ENCODE measurements at places on chromosomes 16 and 17.

DNA sequence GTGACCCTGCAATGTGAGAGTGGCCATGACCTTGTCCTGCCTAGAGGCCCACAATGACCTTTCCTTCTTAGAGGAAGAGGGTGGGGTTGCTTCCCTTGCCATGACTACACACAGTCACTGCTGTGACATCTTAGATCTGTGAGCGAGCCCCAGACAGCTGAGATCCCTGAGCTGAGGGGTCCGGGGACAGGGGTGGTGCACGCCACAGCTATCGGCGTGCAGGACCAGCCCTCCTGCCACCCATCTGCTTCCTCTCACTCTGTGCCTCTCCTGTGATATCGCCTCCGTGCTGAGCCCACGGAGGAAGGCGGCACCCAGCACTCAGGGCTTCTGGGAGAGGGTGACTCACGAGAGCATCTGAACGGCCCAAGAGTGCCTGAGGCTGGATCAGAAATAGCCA is 35.2 kb downstream of the KIAA0513 start:
- DNase-seq = no peak

DNA sequence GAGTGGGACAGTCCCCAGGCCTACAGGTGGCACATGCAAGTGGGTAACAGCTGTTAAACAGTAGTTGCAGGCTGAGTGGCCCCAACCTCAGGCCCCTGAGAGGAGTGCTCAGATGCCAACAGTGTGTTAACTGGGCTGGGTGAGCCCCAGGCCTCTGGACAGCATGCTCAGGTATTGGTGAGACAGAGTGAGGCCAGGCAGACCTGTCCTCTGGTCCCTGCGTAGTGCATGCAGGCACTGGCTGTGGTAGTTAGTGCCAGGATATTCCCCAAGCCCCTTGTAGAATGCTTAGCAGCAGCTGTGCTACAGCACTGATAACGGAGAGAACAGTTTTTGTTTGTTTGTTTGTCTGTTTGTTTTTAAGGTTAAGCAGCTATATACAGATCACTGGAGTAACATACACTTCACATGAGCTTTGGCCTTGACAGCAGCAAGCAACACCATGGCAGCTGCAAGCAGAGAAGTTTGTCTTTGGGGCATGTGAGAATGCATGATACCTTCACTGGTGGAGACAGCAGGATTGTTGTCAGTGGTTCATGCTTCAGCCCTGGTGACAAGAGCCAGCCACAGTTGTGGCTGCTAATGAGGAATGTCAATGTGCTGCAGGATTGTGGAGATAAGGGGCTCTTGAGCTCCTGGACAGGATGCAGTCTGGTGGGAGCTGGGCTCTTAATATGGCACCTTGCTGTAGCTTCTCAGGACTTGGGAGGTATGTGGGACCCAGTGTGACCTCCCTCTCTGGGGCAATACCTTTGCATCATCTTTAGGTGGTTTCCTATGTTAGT is 614.4 kb downstream of the CDH11 start:
- DNase-seq = no peak

DNA sequence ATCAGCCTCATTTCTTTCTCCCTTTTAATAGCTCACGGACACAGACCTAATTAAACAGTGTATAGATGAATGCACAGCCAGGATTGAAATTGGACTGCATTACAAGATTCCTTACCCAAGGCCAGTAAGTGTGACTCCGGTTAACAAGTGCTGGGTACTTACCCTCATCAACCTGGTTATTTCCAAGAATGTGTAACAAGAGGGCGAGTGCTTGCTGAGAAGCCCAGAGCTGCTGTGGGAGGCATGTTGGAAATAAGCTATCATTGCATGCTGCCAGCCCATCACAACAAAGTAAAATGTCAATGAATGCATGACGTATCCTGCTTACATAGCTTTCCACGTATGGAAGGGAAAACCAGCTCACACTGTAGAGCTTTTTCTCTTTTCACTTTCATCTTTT is 19.5 kb downstream of the LYRM1 start:
- DNase-seq = no peak

GRCh38 chr17:81994593-81995462 is 17.4 kb downstream of the ASPSCR1 start:
- DNase-seq = no peak

GRCh38 chr16:19502395-19503131 is 19.3 kb downstream of the GDE1 start:
- peak; percentile 82 for DNase-seq

GRCh38 chr17:17313350-17313991 is 10.3 kb downstream of the NT5M start:
- DNase-seq = no peak

GRCh38 chr17:73272906-73273218 is 11.2 kb upstream of the CPSF4L start:
- DNase-seq = no peak

- no peak for DNase-seq
Observed at GRCh38 chr16:10871157-10871991, 5.6 kb upstream of the CIITA start.

DNA sequence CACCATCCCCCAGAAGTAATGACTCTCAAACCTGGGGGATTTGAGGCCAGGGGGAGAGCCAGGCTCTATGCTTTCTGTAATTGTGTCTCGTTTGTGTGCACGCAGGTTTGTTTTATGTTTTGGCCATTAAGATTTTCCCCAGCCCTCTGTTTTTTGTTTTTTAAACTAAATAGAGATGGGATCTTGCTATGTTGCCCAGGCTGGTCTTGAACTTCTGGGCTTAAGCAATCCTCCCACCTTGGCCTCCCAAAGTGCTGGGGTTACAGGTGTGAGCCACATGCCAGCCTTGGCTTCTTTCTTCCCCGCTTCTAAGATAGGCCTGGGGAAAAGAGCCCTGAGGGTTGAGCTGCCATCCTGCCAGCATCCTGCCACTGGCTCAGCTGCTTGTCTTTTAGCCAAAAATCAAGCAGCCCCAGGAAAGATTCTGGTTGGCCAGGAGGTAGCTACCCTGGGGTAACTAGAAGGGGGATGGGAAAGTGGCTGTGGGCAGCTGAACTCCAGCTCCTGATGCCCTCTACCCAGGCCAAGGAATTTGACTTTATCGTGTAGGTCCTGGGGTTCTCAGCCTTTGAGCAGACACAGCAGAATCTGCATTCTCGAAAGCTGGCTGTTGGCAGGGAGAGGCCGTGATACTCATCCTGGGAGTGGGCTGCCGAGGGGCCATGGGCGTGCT is 18.4 kb downstream of the KDM8 start:
- no peak for DNase-seq

- DNase-seq = no peak
Observed at GRCh38 chr17:79943347-79944241, 92.1 kb downstream of the TBC1D16 start.

DNA sequence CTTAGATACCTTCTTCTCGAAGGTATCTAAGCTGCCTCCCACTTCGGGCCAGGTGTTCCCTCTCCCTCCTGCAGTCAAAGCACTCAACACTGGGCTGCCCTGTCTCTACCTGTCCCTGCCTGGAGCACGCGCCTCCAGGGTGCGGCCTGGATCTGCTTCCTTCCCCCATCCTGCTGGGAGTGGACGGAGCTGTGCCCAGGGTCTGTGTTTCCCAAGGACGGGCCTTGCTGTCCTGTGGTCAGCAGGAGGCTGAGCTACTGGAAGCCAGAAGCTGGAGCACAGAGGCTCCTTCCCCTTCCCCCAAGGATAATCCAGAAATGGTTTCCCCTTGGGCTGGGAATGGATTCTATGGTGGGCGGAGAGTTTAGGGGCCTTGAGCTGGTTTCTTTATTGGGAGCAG is 16.7 kb downstream of the LLGL2 start:
- DNase-seq = no peak

GRCh38 chr17:12492450-12492849 is 173.2 kb upstream of the MYOCD start:
- no peak for DNase-seq

GRCh38 chr17:36527621-36528250 is 6.9 kb downstream of the MYO19 start:
- DNase-seq = no peak

DNA sequence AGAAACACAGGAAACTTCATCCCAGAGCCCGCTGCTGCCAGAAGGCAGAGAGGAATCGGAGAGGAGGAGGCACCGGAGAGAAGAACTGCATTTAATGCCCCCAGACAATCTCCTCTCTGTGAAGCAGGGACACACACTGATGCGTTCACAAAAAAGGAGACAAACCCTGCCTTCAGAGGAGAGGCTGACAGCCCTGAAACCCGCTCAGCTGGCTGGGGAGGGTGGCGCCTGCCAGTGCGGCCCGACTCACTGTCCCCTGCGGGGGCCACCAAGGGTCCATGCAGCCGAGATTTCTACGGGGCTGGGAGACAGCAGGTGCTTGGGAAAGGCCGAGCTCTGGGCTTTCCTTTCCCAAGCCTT is 21.9 kb upstream of the CACNG1 start:
- DNase-seq = no peak

DNA sequence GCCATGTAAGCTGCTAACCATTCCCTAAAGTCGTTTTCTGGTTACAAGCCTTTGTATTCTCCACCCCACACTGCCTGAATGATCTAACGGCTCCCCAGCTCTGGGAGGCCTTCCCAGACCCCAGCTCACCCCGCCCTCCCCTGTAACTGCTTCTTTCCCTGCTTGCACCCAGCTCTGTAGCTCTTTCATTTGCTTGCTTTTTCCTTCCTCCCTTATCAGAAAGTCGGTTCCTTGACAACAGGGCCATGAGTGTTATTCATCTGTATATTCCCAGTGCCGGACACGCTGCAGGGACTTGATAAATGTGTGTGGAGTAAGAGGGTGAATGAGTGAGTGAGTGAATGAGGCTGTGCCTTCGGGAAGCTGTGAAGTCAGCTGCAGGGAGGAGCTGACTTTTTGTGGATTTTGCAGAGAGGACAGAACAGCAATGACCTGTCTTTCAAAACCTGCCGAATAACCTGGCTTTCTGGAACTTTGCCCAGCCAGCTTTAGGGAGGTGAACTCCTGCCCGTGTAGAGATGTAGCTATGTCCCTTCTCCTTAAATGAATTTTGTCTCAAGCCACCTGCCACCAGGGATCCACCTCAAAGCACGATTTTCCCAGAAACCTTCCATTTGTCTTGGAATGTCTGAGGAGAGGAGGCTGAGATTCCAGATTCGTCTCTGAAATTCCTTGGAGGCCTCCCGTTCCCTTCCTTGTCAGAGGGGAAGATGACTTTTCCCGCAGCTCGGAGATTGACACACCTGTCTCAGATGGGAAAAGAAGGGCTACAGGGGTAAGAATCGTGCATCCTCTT is 20.0 kb upstream of the CACNG4 start:
- DNase-seq = peak; percentile 8

- DNase-seq = no peak
Observed at GRCh38 chr16:73171901-73172240, 123.9 kb upstream of the ZFHX3 start.

GRCh38 chr17:28345419-28346198 is 10.0 kb downstream of the TNFAIP1 start:
- DNase-seq = no peak

DNA sequence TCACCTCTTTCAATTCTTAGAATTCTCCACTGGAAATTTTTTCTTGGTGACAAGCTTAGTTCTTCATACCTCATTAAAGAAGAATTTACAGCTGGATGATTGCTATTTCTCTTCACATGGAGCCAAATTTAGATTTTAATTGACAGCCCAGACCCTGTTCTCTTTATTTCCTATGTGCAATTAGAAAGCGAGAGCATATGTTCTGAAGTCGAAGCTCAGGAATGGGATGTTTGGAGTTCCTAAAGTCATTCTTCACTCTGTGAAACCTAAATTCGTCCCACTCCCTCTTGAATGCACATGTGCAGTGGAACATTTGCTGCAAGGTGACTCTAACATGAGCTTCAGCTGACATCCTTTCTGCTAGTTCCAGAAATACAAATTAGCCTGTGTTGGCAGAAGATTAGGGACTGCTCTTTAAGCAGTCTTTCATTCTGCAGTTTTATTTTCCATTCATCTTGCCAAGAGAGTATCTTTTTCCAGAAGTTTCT is 129.3 kb upstream of the KCNJ16 start:
- DNase-seq = no peak

GRCh38 chr16:49462989-49463371 is 89.4 kb downstream of the C16orf78 start:
- DNase-seq = peak; percentile 21

DNA sequence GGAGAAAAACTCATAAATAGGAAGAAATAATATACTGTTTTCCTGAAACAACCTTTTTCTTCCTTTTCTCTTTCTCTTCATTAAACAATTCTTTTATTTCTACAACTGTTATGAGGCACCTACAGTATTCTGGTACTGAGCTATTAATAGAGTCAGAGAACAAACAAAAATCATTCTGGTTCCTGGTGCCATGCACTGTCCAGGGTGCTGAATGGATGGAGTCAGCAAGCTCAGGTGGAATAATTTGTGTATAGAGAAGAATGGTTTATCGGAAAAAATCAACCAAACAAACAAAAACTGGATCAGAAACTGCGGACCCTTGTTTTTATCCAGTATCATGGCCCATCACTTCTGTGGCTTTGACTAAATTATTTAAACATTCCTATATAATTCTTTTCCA is 430.3 kb upstream of the GOT2 start:
- DNase-seq = no peak

GRCh38 chr16:5838725-5839124 is 741.1 kb upstream of the EEF2KMT start:
- no peak for DNase-seq

- DNase-seq = no peak
Observed at GRCh38 chr16:81590714-81591544, 146.3 kb downstream of the CMIP start.

- DNase-seq = no peak
Observed at GRCh38 chr16:79283578-79283977, 317.0 kb downstream of the MAF start.

DNA sequence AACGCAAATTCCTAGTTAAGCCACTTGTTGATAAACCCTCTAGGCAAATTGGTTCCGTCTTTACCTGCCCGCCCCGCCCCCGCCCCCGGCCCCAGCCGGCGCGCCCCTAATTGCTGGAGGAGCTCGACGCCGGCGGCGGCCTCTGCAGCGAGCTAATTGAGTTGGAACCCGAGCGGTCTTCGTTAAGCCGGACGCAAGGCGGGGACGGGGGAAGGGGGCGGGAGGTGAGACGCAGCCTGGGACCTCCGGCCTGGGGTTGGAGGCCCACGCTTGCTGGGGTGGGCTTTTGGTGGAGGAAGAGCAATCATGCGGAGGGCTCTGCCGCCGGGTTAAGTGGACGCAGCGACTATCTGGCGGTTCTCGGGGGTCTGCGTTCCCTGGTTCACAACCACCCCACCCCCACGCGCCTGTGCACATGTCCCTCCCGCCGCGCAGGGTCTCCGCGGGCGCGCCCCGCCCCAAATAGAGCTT is 12.7 kb upstream of the FOXF1 start:
- no peak for DNase-seq

GRCh38 chr17:73292031-73292531 is 19.7 kb downstream of the CDC42EP4 start:
- no peak for DNase-seq

Data from NCI-H1092 (cell line).